T-cell (primary cell): ENCODE measurements at places on chromosomes 16 and 17. TPM values are rescaled to one million over a fixed set of nuclear protein-coding genes. Genes with fewer than 3 reads are reported as not detected.

- H3K27me3 ChIP-seq = no peaks in the 10 kb centered on the region
- H3K36me3 ChIP-seq = no peaks in the 10 kb centered on the region
- H3K4me1 ChIP-seq = peaks cover 56% of the 10 kb centered on the region
- no peak for DNase-seq
- peak overlapping the region; percentile 73 for H3K27ac ChIP-seq
- H3K4me3 ChIP-seq = peak overlapping the region; percentile 27
Observed at GRCh38 chr17:80765241-80765961, 220.8 kb downstream of the RPTOR start.

GRCh38 chr17:17729620-17730249 lies 48.5 kb downstream of the RAI1 start:
- H3K36me3 ChIP-seq = no peaks in the 10 kb centered on the region
- H3K27ac ChIP-seq = no peak overlapping the region
- H3K4me1 ChIP-seq = peaks cover 20% of the 10 kb centered on the region
- H3K4me3 ChIP-seq = no peak overlapping the region
- peaks cover 2% of the 10 kb centered on the region for H3K27me3 ChIP-seq

DNA sequence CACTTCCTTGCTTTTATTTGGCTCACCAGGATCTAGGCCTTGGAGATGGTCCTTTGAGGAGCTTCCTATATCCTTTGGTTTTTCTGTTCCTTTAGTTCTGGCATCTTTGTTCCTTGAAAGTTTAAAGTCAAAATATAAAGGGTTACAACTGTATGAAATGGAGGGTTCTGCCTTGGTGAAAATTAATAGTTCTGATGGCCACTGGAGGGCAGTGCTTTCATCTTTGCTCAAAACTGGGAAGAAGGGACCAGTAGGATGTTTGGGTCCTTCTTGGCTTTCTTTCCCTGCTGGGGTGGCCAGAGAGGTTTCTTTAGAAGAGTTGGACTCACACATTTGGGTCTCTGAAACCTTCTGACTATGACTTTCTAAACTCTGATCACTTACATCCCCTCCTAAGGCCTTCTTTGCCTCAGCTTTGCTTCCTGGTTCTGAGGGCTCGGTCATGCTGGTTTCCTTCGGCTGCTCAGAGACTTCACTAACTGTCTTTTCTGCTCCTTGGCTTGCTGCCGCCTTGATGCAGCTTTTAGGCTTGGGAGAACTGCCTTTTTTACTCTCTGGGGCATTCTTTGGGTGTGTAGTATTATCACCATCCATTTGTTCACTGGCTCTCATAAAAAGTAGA lies 10.9 kb upstream of the ITGA2B start:
- H3K4me3 ChIP-seq = no peak overlapping the region
- DNase-seq = no peak
- H3K27me3 ChIP-seq = no peaks in the 10 kb centered on the region
- no peaks in the 10 kb centered on the region for H3K4me1 ChIP-seq
- H3K27ac ChIP-seq = no peak overlapping the region

GRCh38 chr16:52577130-52577706 lies 30.3 kb upstream of the TOX3 start:
- no peaks in the 10 kb centered on the region for H3K36me3 ChIP-seq
- H3K27me3 ChIP-seq = no peaks in the 10 kb centered on the region
- no peak overlapping the region for H3K27ac ChIP-seq
- no peak for DNase-seq
- H3K4me3 ChIP-seq = no peak overlapping the region

The SLC5A10 gene
- total RNA-seq = not detected

- H3K4me1 ChIP-seq = no peaks in the 10 kb centered on the region
- peaks cover 7% of the 10 kb centered on the region for H3K36me3 ChIP-seq
- H3K4me3 ChIP-seq = no peak overlapping the region
- no peak for DNase-seq
- H3K27me3 ChIP-seq = no peaks in the 10 kb centered on the region
Observed at GRCh38 chr17:63381101-63381729, 64.9 kb downstream of the CYB561 start.

GRCh38 chr17:10271106-10271562 lies 72.7 kb upstream of the GAS7 start:
- no peak overlapping the region for H3K27ac ChIP-seq
- no peaks in the 10 kb centered on the region for H3K36me3 ChIP-seq
- no peak overlapping the region for H3K4me3 ChIP-seq

DNA sequence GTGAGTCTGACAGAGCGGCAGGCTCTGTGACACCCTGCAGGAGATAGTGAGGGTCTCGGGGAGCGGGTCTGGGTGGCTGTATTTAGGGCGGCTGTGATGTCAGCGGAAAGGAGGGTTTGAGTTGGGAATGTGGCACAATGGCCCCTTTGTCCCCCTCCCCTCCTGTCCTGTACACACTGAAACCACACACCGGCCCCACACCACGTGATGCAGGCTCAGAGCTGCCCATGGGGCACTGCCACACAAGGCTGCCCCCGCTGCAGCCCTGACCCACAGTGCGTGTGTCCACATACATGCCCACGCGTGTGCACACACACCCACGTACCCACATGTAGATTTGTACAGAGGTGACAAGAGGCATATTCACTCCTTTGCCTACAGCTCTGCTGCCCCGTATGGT lies 15.3 kb downstream of the SGCA start:
- H3K4me3 ChIP-seq = no peak overlapping the region
- H3K27me3 ChIP-seq = no peaks in the 10 kb centered on the region
- no peak for DNase-seq

- H3K4me1 ChIP-seq = peaks cover 69% of the 10 kb centered on the region
- no peak for DNase-seq
- H3K36me3 ChIP-seq = peaks cover 20% of the 10 kb centered on the region
- no peaks in the 10 kb centered on the region for H3K27me3 ChIP-seq
- peak overlapping the region; percentile 97 for H3K4me3 ChIP-seq
- H3K27ac ChIP-seq = peak overlapping the region; percentile 77
Observed at GRCh38 chr17:7885367-7886226, 3.0 kb upstream of the CHD3 start.

The TUBB3 gene
- 0.93 TPM for total RNA-seq

- H3K36me3 ChIP-seq = no peaks in the 10 kb centered on the region
- no peak overlapping the region for H3K27ac ChIP-seq
- no peaks in the 10 kb centered on the region for H3K4me1 ChIP-seq
- no peak for DNase-seq
Observed at GRCh38 chr17:18218756-18219415, 6.5 kb upstream of the LLGL1 start.

DNA sequence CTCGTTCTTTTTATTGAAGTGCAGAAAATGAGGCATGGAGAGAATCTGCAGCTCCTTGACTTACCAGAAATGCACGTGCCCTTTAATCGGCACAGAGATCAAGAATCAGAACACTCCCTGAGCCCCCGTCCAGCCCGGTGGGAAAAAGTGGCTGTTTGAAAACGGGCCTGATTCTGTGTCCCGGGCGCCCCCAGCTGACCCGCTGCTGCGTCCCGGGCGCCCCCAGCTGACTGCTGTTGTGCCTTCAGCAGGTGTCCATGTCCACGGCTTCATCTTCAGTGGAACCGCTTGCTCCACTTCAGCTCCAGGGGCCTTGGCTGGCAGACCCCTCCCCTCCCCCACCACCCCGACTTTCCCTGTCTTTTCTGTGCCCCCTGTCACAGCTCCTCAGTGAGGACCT lies 47.8 kb downstream of the FOXK2 start:
- H3K27ac ChIP-seq = no peak overlapping the region
- no peaks in the 10 kb centered on the region for H3K27me3 ChIP-seq
- peaks cover 16% of the 10 kb centered on the region for H3K36me3 ChIP-seq
- H3K4me1 ChIP-seq = no peaks in the 10 kb centered on the region
- DNase-seq = no peak
- no peak overlapping the region for H3K4me3 ChIP-seq

DNA sequence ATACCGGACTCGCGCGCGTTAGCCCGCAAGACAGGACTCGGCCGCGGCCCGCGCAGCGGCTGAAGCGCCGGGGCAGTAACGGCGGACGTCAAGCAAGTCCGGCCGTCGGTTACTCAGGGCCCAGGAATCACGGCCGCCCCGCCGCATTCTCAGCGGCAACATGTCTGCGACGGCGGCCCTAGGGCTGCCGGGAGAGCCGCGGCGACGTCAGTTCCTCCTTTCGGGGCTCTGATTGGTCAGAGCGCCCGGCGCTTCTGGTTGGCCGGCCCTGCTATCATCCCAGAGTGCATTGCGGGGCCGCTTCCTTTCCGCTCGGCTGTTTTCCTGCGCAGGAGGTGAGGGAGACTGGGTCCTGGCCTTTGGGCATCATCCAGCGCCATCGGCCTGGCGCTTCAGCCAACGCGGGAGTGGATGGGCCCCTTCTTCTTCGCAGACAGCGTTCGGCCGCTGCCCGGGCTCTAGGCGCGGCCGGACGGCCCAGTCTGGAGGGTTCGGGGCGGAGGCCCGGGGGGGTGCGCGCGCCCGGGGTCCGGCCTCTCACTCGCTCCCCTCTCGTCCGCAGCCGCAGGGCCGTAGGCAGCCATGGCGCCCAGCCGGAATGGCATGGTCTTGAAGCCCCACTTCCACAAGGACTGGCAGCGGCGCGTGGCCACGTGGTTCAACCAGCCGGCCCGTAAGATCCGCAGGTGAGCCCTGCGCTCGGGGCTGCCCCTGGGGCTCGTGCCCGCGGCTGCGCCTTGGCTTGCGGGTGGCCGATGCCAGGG lies at the start of gene RPL13:
TSS of gene RPL13 (plus strand) at position 305 of the 764 bp plus-strand sequence. CDS start at position 583, 278 bp downstream.
- peak; percentile 92 for DNase-seq
- H3K4me3 ChIP-seq = peak within 1 kb of the TSS; percentile 73
- H3K27ac ChIP-seq = peak within 1 kb of the TSS; percentile 86

The ATP2A1 gene
- total RNA-seq = 0.95 TPM

The CES2 gene
- 51.3 TPM for total RNA-seq

GRCh38 chr17:22570144-22570845 lies 878.0 kb downstream of the KCNJ18 start:
- DNase-seq = no peak
- H3K27ac ChIP-seq = no peak overlapping the region
- H3K27me3 ChIP-seq = no peaks in the 10 kb centered on the region
- H3K4me3 ChIP-seq = no peak overlapping the region
- H3K4me1 ChIP-seq = no peaks in the 10 kb centered on the region

The PAGR1 gene
- total RNA-seq = 40.6 TPM

DNA sequence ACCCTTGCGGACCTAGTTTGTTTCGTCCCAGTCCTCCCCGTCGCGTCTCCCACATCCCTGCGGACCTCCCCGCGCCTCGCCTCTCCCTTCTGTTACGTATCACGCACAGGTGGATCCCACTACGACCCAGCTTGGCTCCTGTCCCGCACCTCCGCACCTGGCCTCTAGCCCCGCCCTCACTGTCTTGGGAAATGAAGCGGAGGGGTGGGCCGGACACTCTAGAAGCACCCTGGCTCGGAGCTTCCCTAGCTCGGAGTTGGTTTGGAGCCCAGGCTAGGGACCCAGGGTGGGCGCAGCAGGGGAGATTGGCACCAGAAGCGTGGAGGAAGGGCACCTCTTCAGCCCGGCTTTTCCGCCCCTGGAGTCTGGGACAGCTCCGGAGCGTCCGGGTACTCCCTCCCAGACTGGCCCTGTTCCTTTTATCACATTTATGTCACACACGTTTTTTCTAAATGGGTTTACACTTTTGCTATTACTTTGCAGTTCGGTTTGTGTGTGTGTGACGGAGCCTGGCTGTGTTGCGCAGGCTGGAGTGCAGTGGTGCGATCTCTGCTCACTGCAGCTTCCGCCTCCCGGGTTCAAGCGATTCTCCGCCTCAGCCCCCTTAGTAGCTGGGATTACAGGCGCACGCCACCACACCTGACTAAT lies 1.4 kb upstream of the CEMP1 start:
- peak; percentile 49 for DNase-seq
- H3K36me3 ChIP-seq = peaks cover 24% of the 10 kb centered on the region
- H3K4me3 ChIP-seq = peak overlapping the region; percentile 95
- H3K27ac ChIP-seq = peak overlapping the region; percentile 99
- H3K27me3 ChIP-seq = no peaks in the 10 kb centered on the region
- peaks cover 40% of the 10 kb centered on the region for H3K4me1 ChIP-seq

DNA sequence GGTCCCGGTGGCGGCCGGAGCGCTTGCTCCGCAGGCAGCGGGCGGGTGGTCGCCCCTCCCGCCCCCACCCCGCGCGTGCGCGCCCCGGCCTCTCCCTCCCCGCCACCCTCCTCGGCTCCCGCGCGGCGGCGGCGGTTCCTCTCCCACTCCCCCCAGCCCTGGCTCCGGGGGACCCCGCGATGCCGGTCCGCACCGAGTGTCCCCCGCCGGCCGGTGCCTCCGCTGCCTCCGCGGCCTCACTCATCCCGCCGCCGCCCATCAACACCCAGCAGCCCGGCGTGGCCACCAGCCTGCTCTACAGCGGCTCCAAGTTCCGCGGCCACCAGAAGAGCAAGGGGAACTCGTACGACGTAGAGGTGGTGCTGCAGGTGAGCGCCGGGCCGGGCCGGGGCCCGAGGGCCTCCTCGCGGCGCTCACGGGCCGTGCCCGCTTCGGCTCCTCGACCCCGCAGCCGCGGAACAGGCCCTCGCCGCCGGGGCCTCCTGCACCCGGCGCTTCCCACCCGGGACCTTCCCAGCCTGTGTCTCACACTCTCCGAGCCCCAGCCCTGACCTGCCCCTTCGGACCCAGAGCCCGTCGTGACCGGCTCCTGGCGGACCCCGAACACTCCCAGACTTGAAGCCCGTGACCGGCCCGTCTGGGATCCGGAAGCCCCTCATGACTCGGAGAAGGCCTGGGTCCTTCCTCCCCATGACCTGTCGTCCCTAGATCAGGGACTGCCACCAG lies 490 bp downstream of the GID4 start:
- peak overlapping the region; percentile 67 for H3K4me3 ChIP-seq
- peaks cover 36% of the 10 kb centered on the region for H3K4me1 ChIP-seq
- no peak overlapping the region for H3K27ac ChIP-seq
- H3K27me3 ChIP-seq = no peaks in the 10 kb centered on the region
- H3K36me3 ChIP-seq = no peaks in the 10 kb centered on the region
- DNase-seq = no peak

DNA sequence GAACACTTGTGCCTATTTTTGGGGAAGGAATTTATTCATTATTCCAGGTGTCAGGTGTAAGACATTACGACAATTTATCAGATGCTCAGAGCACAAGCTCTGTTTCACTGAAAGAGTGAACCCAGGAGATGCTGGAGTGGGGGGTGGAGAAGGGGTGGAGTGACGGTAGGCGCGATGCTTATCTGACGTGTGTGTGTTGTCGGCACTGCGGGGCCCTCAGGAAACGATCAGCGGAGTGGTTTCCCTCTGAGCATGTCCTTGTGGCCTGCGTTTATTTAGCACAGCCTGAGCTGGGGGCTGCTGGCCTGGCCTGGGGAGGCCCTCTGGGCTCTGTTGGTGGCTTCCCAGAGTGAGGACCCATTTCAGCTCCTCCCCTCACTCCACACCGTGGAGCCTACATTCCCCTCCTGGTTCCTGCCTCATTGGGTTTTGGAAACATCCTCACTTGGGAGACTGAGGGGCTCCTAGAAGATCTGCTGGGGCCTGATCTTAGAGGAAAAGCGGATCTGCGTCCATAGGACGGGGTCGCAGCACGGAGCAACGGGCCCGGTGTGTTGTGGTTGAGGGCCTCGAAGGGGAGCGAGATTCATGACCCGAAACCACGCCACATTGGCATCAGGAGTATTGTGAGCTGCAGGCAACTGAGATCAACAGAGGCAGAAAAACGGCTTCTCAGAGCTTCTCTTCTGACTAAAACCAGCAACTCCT lies 19.0 kb upstream of the GNG13 start:
- peak; percentile 34 for DNase-seq
- H3K27me3 ChIP-seq = peaks cover 84% of the 10 kb centered on the region
- H3K27ac ChIP-seq = peak overlapping the region; percentile 4
- peaks cover 8% of the 10 kb centered on the region for H3K4me1 ChIP-seq
- no peak overlapping the region for H3K4me3 ChIP-seq
- no peaks in the 10 kb centered on the region for H3K36me3 ChIP-seq

- no peak for DNase-seq
- H3K4me1 ChIP-seq = peaks cover 15% of the 10 kb centered on the region
- no peaks in the 10 kb centered on the region for H3K27me3 ChIP-seq
- no peak overlapping the region for H3K27ac ChIP-seq
Observed at GRCh38 chr17:784143-784542, 2.0 kb downstream of the MRM3 start.
